ENCODE measurements at places on chromosomes 6 and 20. TPM values are rescaled to one million over a fixed set of nuclear protein-coding genes. Genes with fewer than 3 reads are reported as not detected.

- no peaks in the 10 kb centered on the region for H3K36me3 ChIP-seq
- no peaks in the 10 kb centered on the region for H3K27me3 ChIP-seq
- no peak for DNase-seq
- no peak overlapping the region for H3K27ac ChIP-seq
- H3K4me3 ChIP-seq = no peak overlapping the region
- no peaks in the 10 kb centered on the region for H3K4me1 ChIP-seq
Measured at GRCh38 chr6:118042855-118043254, 135.8 kb downstream of the SLC35F1 start.

- no peak overlapping the region for H3K27ac ChIP-seq
- DNase-seq = no peak
- H3K4me3 ChIP-seq = no peak overlapping the region
Measured at GRCh38 chr20:8842525-8842924, 226.4 kb upstream of the PLCB4 start.

Gene TRIM10
- not detected for total RNA-seq

- peak overlapping the region; percentile 98 for H3K27ac ChIP-seq
- peaks cover 3% of the 10 kb centered on the region for H3K36me3 ChIP-seq
- peak overlapping the region; percentile 85 for H3K4me3 ChIP-seq
Measured at GRCh38 chr6:26240157-26241032, 124.6 kb upstream of the BTN3A2 start.

Gene EFCAB8
- 0.77 TPM for total RNA-seq

GRCh38 chr20:56392881-56393482, 537 bp downstream of the CSTF1 start:
- no peak overlapping the region for H3K4me3 ChIP-seq
- peaks cover 47% of the 10 kb centered on the region for H3K36me3 ChIP-seq
- no peak overlapping the region for H3K27ac ChIP-seq
- DNase-seq = no peak
- H3K27me3 ChIP-seq = no peaks in the 10 kb centered on the region
- peaks cover 35% of the 10 kb centered on the region for H3K4me1 ChIP-seq

GRCh38 chr20:8621001-8621400, 447.9 kb upstream of the PLCB4 start:
- no peaks in the 10 kb centered on the region for H3K27me3 ChIP-seq
- DNase-seq = no peak
- H3K4me1 ChIP-seq = no peaks in the 10 kb centered on the region
- H3K27ac ChIP-seq = no peak overlapping the region

GRCh38 chr6:111533087-111533784, 50.2 kb upstream of the REV3L start:
- peaks cover 33% of the 10 kb centered on the region for H3K4me1 ChIP-seq
- H3K4me3 ChIP-seq = peak overlapping the region; percentile 9

DNA sequence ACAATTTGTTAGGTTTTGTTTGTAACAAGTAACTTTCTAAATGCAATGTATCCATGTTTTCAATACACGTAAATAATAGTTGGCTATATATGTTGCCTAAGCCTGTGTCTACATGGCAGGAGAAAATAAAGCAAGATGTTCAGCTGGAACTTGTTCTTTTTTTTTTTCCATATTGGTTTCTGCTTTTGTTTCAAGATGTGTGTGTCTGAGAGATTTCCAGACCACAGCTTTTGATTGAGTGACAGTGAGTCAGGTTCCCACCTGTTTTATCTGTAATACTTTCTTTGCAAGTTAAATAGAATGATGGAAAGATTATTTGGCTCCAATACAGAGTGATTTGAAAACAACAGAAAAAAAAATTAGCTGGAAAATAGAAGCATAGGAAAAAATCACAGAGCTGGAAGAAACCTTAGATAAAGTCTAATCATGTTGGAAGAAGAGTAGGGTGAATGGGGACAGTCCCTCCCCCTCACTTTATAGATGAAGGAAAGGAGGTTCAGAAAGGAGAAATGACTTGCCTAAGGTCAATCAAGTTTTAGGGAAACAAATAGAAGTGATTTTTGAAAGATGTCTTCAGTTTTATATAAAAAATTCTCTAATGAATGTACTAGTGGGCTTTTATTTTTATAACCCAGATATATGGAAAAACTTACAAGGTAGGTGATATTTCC, 150.9 kb upstream of the STMND1 start:
- H3K27me3 ChIP-seq = peaks cover 18% of the 10 kb centered on the region
- no peak for DNase-seq
- no peaks in the 10 kb centered on the region for H3K36me3 ChIP-seq

Gene WFDC12
- total RNA-seq = not detected

All from activated naive CD8-positive, alpha-beta T cell treated with anti-CD3 and anti-CD28 coated beads, Interleukin-2, amount 10 ng/mL, durations not matched to agents 7 days and 5 days (primary cell).